ENCODE measurements at places on chromosomes 1 and 21.
A peak's percentile ranks its signal among the peaks of the same experiment; 100 is the strongest.

DNA sequence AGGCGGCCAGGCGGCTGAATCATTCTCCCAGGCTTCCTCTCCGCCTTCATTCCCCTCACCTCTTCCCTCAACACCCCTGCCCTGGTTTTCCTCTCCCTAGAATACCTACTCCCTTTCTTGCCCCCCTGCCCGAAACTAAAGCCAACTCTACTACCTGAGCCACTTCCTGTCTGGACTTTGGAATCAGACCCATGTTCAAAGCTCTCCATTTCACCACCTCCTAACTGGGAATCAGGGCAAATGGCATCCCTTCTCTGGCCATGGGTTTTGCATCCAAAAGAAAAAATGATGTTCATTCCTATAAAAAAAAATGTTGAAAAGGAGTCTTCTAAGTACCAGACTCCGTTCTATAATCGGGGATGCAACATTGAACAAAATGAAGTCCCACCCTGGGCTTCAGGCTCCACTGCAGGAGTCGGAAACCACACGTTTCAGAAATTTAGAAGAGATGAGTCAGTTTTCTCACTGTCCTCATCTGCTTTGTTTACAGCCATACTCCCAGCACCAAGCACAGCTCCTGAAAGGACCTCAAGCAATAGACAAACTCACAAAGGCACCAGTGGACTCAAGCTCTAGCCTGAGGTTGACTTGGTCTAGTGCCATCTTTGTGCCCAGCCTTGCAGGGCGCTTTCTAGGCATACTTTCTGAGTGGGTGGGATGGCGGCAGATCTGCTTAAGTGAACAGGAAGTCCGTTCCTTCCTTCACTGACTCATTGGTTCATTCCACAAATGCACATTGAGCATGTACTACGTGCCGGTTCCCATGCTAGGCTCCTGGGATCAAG, 176.2 kb downstream of the IGSF21 start:
- DNase-seq, result no peak

DNA sequence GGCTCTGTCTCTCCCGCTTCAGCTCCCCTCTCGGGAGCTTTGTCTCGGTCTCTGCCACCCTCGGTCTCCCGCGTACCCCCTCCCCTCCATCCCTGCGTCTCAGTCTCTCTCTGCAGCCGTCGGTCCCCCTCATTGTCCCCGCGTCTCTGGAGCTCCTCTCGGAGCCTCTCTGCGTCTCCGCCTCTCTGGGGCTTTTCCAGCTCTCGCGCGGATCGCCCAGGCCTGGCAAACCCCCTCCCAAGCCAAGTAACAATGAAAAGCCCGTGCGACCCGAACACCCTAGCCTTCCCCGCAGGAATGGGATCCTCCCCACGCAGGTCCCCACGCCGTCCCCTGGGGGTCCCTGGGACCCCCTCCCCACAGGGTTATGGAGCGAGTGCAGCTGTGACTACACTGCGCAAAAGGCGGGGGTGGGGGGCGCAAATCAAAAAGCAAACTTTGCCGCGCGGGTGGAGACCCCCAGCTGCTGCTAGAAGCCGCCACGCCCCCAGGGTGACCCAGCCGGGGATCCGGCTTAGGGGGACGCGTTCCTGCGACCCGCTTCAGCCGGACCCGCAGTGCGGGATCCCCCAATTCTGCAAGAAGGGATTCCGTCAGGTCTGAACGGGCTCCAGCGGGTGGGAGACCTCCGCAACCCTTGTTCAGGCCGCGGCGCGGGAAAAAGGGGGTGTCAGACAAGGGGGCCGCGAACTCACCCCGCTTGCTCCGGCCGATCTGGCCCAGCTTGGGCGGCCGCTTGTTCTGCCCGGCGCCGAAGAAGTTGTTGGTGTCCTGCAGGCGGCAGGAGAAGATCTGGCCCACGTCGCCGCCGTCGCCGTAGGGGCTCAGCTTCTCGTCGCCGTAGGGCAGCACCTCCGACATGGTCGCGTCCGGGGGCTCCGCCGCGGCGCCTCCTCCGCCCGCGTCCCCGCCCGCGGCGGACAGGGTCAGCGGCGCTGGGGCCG, 1.2 kb downstream of the CAMK2N1 start:
- DNase-seq, result no peak

DNA sequence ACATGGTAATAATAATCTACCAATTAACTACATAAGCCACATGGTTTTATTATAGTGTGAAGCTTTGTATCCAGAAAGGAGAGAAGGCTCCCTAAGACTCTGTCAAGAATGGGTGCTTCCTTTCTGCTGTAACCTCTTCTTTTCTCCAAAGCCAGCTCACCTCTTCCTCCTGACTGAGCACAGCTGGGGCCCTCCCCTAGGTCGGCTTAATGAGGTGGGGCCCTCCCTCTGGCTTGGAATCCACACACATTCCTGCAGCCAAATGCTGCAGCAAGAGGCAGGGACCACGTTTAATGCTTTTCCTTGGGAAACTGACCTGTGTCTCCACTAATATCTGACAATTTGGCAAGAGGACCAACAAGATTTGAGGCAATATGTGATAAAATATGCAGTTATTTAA, 94.8 kb downstream of the DSCAM start:
- DNase-seq, result no peak

DNA sequence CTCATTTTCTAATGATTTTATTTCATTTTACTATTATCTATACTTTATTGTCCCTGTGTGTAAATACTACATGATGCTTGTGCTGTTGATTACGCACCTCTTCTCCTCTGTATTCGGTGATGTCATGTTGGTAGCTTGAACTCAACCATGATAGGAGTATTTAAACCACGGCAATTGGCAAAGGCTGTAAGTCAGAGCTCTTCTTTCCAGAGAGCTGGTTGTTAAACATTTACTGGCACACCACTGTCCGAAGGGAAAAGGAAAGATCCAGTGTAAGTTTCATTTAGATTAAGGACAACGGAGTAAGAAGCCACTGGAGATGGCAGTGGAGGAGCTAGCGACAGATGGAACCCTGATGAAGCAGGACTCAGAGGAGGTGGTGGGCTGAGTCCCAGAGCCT, 93.4 kb upstream of the KCNE2 start:
- DNase-seq, result no peak

DNA sequence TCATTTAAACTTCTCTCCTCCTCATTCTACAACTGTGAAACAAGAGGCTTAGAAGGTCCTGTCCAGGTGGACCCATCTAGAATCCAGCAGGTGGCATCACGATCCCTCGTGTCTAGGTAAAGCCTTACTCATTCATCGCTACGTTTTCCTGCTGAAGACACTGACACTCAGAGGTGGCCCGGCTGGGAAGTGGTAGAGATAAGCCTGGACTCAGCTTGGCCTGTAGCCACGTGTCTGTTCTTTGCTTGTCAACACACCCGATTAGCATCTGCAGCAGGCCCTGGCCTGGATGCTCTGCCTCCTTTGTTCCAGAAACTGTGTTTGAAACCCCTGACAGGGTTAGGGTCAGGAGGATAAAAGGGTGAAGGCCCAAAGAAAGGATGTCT, 43.4 kb downstream of the PARP1 start:
- DNase-seq, result no peak

- DNase-seq, result no peak
Observed at GRCh38 chr1:39080269-39080826, 54.2 kb downstream of the NDUFS5 start.

DNA sequence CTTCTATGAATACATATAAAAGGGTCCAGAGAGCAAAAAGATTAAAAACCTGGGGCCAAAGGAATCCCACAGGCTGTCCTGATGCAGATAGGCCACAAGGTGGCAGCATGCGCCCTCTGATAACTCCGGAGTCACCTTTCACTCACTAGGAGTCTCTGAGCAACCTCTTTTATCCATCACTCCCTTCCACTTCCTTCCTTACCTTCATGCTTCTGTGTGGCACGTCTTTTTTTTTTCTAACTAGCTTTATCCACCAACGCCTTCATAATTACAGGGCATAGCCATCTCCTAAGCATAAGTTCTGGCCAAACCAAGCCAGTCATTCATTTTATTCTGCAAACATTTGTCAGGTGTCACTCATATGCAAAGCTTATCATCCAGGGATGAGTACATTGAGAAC, 3.9 kb upstream of the PGLYRP4 start:
- DNase-seq, result peak; percentile 14

DNA sequence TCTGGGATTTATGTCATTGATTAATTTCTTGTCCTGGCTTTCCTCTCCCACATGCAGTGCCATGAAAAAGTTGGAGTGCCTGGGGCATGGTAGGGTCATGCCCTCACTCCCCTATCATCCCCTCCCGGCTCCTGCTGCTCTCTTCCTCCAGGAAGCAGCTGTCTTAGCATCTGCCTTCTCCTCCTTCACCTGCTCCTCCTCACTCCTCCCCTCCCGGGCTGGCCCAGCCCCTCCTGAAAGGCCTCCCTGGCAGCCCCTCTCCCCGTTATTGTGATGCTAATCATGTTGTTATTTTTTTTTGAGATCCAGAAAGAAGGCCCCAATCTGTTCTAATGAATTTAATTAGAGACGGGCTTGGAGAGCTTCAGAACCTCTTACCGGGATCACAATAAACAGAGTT, 36.3 kb upstream of the NFASC start:
- no peak for DNase-seq

DNA sequence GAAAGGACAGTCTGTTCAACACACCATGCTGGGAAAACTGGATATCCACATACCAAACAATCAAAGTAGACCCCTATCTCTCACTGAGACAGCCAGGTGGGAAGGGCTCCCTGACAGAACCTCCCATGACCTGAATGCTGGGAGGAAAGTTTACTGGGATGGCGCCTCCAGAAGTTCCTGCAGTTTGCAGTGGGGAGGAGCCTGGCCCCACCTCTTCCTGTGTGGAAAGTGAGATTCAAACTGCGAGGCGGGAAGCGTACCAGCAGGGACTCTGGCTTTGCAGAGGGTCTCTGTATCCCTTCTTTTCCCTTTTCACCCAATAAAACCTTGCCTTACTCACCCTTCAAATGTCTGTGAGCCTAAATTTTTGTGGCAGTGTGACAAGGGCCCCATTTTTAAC, 190.7 kb downstream of the HHIPL2 start:
- DNase-seq, result no peak

- no peak for DNase-seq
Observed at GRCh38 chr1:15717418-15718125, 18.5 kb upstream of the SLC25A34 start.

DNA sequence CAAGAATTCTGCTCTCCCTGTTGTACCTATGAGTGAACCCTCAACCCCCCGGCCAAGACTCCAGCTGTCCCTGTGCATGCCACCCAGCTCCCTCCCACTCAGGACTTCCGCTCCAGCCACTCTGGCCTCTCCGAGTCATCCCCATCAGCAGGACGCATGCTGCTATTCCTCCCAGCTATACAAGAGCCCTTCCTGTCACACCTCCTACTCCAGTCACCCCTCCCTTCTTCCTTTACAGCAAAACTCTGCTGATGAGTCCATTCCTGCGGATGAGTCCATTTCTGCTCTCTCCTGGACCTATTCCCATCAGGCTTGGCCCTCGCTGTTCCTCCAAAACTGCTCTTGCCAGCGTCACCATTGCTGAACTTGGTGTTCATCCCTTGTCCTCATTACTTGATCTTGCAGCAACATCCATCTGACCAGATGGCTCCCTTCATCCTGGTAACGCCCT, 42.2 kb downstream of the H3-3A start:
- DNase-seq, result no peak

DNA sequence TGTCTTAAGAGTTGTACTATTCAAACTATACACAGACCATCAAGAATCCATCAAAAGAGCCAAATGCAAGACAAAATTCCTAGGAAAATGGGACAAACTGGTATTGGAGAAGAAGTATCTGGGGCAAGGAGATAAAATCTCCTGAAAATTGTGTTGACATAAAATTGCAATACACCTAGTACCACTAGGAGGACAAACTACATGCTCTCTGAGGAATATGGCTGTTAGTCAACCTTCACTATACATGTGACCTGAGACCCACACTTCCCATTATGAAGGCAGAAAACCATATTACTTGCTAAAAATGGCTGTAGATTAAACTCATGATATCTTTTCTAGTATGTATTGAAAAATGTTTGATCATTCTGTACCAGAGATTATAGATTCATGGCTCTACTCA, 30.0 kb downstream of the IRF2BP2 start:
- DNase-seq, result no peak

GRCh38 chr1:192901500-192901899, 92.7 kb downstream of the RGS2 start:
- DNase-seq, result no peak

- no peak for DNase-seq
Observed at GRCh38 chr21:36097427-36098181, 27.8 kb downstream of the CBR1 start.

- no peak for DNase-seq
Observed at GRCh38 chr1:92657701-92658100, 127.2 kb downstream of the EVI5 start.

GRCh38 chr1:72003092-72003491, 279.2 kb downstream of the NEGR1 start:
- DNase-seq, result no peak

GRCh38 chr21:17794518-17795145, 24.5 kb downstream of the C21orf91 start:
- DNase-seq, result no peak

DNA sequence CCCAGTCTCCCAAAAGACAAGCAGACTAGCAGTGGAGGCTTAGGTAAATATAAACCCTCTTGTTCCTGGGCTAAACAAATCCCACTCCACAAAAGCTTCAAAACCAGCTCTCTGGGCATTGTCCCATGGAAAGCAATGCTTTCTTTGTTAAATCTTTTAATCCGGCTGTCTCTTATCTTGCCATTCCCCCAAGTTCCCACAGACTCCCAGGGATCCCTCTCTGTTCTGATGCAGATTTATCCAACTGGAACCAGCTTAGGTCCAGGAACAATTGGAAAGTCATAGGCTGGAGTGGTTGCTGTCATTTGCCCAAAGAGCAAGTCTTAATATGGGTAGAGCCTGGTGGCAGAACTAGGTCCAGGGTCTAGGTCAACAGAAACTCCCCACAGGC, 110.1 kb upstream of the ATP1A1 start:
- DNase-seq, result no peak

DNA sequence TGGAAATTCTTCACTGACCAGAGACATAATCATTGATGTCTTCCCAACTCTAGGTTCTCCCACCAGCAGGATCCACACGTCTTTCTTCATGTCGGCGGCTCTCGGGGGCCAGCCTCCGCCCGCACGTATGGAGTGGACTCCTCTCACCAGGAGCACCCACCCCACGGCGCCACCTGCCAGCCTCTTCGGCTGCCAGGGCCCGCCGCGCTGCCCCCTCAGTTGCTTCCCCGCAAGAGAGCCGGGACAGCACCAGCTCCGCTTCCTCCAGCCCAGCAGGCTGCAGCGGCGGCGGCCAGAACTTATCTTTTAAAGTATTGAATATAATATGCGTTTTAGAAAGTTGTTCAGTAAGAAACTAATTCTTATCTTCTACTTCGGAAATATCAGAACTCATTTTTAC, 273.5 kb downstream of the LIPI start:
- no peak for DNase-seq

- no peak for DNase-seq
Observed at GRCh38 chr1:116066868-116067565, 44.2 kb upstream of the MAB21L3 start.

GRCh38 chr1:230262867-230263567, 163.1 kb downstream of the PGBD5 start:
- DNase-seq, result no peak

- DNase-seq, result no peak
Observed at GRCh38 chr1:119964673-119965363, 68.5 kb upstream of the ADAM30 start.
